ENCODE measurements at places on chromosomes 1 and 21.

DNA sequence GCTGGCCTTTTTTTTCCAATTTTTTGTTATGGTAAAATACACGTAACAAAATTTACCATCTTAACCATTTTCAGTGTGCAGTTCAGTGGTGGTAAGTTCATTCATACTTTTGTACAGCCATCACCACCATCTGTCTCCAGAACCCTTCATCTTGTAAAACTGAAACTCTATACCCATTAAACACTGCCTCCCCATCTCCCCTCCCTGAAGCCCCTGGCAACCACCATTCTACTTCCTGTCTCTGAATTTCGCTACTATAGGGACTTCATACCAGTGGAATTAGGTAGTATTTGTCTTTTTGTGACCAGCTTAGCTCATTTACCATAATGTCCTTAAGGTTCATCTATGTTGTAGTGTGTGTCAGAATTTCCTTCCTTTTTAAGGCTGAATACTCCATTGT is 8.7 kb downstream of the PKNOX1 start:
- no peak for DNase-seq

DNA sequence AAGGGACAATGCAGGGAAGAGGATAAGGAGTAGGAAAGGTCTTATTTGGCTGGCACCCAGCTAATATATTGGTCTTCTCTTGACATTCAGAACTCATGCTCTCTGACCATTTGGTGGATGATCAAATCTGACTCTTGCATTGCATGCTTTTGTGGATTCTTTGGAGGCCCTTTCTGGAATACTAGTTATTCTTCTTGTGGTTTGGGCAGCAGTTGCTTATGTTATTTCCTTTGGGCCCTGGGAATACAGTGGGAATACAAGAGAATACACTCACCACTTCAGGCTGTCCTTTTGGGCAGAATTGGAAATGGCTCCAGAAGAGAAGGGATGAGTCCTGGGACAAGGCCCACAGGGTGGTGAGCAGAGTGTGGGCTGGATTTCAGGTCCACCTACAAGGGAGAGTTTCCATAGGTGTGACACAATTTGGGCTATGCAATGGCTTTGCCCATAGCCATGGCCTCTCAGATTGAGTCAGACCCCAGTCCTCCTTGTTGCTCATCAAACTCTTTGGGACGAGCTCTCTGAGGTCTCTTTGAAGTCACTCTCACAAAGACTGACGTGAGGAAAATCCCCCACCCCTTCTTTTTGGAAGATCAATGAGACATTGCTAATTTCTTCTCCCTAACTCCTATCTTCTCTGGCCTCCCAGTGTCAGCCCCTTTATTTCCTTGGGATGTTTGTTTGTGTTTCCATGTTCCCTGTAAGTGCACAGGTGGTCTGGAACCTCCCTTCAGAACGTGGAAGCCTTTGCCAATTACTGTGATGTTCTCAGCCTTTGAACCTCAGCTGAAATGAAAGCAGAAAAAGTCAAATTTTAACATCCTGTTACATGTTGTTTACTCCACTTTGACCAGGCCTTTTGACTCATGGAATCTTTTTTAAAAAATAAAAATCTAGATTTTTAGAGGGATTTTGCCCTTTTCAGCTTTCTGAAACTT is 19.4 kb downstream of the HSD11B1 start:
- DNase-seq = no peak

GRCh38 chr1:44707959-44708831 is 22.8 kb downstream of the RNU5D-1 start:
- DNase-seq = no peak

GRCh38 chr1:1081311-1082238 is 7.5 kb upstream of the RNF223 start:
- no peak for DNase-seq

DNA sequence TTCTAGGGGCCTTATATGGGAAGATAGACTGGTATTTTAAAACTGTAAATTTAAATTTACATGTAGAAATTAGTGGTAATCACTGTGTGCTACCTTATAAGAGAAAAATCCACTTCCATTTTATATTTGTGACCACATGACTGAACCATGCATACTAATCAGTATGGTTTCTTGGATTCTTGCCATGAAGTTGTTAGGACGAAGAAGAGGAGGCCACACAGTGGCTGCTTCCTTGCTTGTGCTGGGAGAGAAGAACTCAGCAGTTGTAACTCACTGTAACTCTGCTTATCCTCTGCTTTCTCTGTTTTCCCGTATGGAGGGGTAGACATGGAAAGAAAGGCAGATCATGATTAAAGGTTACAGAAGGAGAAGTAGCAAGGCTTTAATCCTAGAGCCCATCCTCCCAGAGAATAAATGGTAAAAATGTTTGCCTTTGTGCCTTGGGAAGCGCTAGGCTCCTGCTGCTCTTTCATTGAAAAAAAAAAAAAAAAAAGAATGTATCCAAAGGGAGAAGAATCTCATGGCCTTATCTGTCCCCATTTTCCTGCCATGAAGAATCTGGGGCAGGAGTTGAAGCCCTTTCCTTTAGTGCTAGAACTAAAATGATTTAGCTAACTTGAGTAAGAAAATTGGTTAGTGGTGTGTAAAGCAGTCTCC is 32.4 kb downstream of the KCTD3 start:
- no peak for DNase-seq

DNA sequence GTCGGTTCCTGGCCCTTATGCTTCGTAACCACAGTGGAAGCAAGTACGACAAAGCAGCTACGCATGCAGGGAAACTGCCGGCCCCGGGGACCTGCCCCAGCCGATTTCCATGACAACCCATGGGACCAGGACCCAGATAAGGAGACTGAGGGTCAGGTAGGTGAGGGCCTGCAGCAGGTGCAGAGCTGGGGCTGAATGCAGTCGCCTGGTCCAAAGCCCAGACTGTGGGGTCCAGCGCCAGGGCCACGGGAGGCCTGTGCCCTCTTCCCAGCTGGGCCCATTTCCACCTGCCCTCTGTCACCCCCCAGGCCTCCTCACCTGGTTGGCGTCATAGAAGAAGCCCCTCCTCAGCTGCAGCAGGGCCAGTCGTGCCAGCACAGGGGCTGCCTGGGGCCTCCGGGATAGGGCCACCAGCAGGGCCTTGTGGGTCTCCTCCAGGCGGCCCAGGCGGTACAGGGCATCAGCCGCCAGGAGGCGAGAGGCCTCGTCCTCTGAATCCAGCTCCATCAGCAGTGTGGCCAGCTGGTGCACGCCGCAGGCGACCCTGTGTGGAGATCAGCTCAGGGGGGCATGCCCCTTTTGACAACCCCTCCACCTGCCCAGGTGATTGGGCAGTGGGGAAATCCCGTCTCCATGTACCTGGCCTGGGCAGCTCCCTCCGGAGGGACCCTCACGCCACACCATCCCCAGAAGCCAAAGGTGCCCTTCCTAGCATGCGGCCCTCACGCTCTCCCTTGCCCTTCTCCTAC is 14.2 kb downstream of the TTC34 start:
- DNase-seq = no peak

- no peak for DNase-seq
Measured at GRCh38 chr21:32300117-32300681, 1.5 kb downstream of the MRAP start.

GRCh38 chr1:94296018-94296417 is 58.6 kb upstream of the ARHGAP29 start:
- no peak for DNase-seq

DNA sequence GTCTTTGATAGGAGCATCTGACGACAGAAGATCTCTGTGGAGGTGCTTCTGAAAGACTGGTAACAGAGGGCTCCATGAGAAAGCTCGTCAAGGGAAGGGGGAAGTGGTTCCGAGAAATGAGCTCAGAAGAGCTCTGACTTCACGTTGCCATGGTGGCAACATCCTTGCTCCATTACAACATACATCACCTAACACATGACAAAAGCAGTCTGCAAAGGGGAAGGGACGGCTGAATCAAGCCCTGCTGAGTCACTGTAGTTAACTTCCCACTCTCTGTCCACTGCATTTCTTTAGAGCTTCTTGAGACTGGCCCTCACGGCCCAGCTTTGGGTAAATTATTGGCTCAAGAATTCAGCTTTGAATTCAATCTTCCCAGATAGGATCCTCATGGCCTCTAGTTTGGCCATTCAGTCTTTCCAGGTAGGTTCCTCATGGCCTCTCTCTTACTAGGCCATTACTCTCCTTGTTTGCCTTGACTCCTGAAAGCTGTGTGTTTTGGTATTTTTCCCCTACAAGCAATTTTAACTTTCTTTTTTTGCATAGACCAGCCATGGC is 88.0 kb upstream of the ZNF648 start:
- DNase-seq = peak; percentile 16

DNA sequence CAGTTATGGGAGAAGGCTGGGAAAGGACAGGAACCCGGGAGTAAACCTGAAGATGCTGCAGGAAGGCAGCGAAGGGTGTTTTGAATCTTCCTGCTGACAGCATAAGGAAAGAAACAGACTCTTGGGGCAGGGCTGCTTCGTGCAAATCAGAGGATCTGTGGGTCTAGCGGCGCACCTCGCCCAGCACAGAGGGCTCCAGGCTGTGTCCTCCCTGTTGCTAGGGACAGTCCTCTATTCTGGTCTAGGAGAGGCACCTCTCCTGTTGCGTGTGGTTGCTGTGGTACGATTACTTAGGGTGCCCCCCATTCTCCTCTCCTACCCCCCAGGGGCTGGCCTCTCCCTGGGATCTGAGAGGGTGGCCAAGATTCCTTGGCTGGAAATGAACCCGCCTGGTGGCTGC is 11.4 kb downstream of the C2CD2 start:
- no peak for DNase-seq

DNA sequence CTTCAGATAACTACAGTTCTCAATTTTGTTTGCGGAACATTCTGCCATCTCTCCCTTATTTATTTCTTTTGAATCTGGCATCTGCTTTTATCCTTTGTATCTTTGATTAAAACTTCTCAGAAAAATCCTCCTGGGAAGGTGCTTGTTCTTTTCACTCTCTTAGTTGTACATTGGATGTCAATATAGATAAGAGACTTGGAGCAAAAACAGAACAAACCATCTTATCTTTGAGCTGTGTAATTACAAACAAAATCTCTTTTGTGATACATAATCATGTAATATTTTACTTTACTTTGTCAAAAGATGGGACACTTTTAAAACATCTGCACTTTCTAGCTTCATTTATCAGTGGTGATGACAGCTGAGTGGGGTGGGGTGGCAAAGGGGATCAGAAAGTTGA is 307.2 kb upstream of the LYPLAL1 start:
- no peak for DNase-seq

GRCh38 chr1:9785406-9785805 is 38.4 kb downstream of the CLSTN1 start:
- DNase-seq = no peak

DNA sequence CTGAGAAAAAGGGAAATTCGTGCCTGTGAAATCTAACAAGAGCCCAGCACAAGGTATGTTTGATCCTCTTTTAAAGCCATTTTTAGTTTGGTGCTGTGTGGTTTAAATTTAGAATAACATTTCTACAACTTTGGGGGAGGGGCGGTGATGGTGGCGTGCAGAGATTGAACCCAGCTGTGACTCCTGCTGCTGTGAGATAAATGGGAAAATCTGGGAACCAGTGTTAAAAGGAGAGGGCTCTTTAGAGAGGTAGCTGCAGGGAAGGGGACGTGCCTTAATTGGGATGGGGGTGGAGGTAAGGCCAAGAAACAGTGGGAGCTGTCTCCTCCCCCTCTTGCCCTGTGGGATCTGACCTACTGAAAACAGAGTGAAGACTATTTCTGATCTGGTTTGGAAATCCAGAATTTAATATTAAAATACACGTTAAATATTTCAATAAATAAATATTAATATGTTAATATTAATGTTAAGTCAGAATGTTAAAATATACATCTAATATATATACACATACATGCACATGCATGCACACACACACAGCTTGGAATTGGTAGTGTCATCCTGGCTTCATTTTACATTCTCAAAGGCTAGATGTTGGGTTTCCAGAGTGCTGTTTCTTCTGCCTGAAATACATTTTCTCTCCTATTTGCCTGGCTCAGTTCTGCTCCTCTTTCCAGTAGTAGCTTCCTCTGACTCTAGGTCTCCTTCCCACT is 30.1 kb upstream of the DNAJC6 start:
- DNase-seq = no peak

DNA sequence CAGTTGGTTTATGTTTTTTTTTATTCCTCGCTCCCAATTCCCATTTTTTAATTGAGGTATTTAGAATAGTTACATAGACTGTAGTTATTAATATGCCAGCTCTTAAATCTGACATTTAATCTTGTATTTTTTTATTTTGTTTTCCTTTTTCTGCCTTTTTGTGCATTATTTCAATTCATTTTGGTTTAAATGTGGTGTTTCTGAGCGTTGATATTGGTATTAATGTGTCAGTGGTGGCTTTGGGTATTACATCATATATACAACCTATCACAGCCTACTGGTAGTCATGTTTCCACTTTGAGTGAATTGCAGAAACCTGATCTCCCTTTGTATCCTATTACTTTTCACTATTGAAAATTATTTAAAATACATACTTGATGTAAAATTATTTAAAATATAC is 1027.3 kb downstream of the KCNT2 start:
- DNase-seq = no peak

DNA sequence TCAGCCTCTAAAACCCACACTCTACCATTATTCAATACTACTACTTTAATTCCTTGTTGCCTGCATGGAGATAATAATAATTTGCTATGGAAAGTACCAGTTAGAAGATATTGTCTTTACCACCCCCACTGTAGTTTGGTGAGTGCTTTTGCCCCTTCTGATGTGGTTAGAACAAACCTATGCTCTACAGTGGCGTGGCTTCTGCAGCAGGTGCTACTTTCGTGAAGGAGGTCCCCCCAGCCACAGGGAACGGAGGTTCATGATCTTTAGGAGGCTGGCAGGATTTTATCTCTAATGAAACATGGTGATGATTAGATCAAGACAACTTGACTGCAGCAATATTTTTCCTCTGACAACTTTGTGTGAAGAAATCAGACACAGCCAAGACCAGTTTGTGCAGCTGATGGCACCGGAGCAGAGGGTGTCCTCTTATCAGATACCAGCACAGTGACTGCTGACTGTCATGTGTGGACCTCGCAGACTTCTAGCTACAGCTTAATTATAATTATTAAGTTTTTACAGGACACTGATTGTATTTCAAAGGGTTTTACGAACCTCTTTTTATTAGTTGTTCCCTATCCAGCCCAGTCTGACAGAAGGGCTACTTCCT is 10.7 kb upstream of the TCHH start:
- DNase-seq = no peak

- no peak for DNase-seq
Measured at GRCh38 chr1:186747661-186748060, 67.4 kb upstream of the PTGS2 start.

DNA sequence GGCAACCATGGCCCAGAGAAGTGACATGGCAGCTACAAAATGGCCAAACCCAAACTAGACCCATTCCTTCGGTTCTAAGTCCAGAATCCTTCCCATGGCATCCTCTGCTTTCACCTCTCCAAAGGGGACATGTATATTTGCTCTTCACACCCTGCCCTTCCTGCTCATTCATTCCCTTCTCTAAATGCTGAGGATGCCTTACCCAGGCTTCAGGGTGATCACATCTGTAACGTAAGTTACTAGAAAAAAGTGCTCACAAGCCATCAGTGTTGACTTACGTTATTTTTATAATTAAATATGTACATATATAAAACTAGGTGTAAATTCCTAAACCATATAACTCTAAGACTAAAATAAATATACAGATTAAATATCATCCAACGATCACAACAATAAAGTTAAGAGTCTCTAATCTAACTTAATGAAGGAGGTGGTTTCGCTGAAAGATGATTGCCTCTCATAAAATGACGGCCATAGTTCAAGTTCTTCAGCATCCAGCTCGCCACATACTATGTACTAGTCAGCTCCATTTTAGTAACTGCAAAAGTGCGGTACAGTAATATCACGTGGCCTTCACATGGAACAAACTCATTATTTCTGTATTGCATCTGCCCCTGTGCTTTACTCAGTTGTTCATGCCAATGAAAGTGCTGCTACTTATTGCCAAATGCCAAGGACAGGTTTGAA is 74.6 kb downstream of the TENT5C start:
- DNase-seq = no peak

- no peak for DNase-seq
Measured at GRCh38 chr21:38121888-38122720, 134.7 kb upstream of the KCNJ15 start.
